HFFc6 (cell line): ENCODE measurements at places on chromosomes 7 and 10.

DNA sequence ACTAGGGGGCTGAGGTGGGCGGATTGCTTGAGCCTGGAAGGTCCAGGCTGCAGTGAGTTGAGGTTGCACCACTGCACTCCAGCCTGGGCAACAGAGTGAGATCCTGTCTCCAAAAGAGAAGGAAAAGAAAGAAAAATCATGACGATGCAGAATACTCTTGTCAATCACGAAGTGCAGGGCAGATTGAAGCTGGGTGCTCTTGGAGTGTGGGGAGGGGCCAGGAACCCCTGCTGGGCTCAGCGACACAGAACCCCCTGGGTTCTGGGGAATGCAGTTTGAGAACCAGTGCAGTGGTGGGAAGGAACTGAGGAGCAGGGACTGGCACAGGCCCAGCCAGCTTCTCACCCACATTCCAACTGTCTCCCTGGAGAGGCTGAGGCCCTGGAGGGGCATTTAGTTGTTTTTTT lies 10.8 kb upstream of the INTS1 start:
- DNase-seq = no peak

DNA sequence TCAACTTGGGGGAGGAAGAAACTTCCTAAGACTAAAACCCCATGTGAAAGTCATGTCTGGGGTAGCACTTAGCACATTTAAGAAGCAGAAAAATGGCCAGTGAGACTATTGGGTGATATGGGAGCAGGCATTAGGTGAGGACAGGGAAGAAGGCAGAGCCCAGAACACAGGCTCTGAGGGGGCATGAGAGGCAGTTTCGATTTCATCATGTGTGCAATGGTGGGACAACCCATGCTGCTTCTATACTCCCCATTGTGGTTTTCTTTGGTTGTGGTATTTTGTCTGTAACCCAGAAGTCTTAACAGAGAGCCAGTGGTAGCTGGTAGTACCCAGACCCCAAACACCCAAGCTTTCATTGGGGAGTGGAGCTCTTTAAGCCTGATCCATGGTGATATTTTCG lies 752.0 kb downstream of the GRID1 start:
- no peak for DNase-seq

DNA sequence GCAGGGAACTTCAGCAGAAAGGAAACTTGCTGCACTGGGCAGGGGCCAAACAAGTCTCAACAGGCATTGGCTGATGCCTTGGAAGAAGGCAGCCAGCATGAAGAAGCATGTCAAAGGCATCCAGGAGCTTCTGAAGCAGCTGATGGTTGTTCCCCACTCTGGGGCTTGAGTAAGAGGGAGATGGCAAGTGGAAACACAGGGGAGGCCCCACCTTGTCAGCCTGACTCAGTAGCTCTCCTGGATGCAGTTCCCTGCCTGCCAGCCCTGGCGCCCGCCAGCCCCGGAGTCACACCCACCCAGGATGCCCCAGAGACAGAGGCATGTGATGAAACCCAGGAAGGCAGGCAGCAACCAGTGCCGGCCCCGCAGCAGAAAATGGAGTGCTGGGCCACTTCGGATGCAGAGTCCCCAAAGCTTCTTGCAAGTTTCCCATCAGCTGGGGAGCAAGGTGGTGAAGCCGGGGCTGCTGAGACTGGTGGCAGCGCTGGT lies 96.5 kb downstream of the TACC2 start:
- no peak for DNase-seq

DNA sequence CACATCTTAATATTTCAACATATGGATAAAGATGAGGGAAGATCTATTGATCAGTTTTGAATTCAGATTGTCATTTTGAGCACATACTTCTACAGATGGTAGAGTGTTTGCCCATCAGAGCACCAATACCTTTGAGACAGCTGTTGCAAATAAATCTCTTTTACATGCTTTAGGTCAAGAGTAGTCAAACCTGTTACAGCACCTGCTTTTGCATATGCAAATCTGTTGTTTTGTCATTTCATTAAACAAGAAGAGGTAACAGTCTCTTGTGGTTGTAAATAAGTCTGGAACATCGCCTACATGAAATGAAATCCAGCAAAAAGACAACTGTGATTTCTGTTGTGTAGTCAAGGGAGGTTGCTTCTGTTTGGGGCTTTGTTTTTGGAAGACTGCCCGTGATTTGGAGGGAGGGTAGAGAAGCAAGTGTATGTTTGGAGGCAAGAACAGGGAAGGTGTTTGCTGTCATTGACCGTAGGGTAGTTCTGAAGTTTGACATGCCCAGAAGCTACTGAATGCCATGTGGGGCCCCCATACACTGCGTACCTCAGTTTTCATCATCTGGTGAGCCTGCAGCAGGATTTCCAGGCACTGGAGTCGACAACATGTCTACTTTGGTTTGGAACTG lies 233.6 kb upstream of the PPP1R3A start:
- DNase-seq = no peak

DNA sequence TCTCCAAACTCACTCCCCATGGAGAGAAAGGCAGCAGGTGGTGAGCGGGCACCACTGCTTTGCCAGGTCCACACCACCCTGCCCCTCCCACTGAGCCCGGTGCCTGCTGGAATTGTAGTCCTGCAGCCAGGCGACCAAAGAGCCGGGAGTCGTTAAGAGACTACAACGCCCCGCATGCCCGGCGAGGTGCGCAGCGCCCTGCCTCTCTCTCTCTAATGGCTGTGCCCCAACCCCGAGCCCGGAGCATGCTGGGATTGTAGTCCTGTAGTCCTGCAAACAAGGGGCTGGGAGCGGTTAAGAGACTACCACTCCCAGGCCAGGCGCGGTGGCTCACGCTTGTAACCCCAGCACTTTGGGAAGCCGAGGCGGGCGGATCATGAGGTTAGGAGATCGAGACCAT lies 8.1 kb upstream of the ZNF727 start:
- no peak for DNase-seq

GRCh38 chr7:98165827-98166667 lies 45.2 kb upstream of the BHLHA15 start:
- DNase-seq = no peak
